NCI-H2081 (cell line): ENCODE measurements at places on chromosomes 11 and 22.

GRCh38 chr22:29758068-29758622, 8.7 kb downstream of the ZMAT5 start:
- no peak for DNase-seq

GRCh38 chr22:28232204-28232603, 313.1 kb upstream of the PITPNB start:
- DNase-seq = no peak

- no peak for DNase-seq
Observed at GRCh38 chr11:100316952-100317351, 370.1 kb upstream of the ARHGAP42 start.

DNA sequence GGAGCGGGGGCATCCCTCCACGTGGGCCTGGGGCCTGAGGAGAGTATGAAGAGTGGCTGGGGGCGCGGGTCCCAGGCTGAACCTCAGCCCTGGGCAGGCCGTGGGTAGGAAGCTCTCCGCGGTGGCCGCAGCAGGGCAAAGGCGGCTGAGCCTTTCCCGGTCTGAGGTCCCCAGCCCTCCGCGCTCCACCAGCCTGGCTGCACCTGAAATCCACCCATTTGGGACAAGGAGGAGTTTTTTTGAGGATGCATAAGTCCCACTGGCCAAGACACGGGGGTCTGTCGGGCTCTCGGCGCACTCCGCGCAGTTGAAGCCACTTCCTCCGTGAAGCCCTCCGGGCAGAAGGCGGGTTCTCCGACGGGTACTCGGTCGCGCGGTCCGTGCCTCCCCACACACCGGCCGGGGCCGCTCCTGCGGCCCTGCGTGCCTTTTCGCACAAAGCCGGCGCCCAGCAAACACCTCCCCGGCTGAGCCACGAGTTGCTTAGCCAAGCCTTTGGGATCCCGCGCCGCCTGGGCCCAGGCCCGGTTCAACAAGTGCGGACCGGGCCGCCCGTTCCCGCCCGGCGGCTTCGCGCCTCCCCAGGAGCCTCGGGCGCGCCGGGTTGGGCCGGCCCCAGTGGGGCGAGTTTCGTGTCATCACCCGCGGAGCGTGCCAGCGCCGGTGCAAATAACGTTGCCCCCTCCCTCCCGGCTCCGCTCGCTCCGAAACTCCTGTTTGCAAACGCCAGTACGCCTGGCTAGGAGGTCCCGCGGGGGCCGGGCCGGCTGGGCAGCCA, 666 bp upstream of the OVOL1 start:
- no peak for DNase-seq

DNA sequence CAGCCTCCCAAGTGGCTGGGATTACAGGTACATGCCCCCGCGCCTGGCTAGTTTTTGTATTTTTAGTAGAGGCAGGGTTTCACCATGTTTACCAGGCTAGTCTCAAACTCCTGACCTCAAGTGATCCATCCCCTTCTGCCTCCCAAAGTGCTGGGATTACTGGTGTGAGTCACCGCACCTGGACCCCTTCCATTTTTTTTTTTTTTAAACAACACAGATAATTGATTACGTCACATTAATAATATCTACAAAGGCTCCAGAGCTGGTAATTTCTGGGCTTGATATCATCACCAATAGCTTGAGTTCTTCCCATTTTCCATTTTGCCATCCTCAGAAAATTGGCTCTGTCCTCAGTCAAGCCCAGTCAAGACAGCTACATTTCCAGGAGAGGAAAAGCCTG, 7.2 kb downstream of the TTLL1 start:
- DNase-seq = no peak

DNA sequence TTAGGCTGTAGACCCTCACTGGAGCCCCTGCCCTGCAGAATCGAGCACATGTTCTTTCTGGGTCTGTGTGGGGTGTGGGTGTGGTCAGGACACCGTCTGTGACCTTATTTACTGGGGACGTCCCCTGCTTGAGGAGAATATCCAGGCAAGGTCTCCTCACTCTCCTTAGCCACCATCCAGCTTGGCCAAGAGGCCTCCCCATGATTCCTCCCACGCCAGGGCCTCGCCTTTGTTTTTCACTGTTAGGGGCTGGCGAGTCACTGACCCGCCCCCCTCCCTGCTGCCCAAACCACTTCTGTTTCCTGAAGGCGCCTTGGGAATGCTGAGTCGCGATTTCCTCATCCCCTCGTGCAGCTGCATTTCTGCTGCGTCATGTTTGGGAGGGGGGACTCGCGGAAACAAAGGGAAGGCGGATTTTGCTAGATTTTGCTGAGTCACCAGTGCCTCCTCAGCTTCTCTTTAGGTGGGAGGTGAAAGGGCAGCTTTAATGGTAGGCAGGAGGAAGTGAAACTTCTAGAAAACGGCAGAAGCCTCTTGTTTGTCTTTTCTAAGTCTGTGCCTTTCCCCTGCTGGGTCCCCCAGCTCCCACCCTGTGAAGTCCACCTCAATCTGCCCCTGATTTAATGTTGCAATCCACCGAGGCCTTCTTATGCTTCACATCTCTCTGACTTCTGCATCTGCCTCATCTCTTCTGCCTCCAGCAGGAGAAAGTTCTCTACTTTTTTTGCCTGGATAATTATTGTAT, 4.0 kb upstream of the HMOX1 start:
- no peak for DNase-seq

DNA sequence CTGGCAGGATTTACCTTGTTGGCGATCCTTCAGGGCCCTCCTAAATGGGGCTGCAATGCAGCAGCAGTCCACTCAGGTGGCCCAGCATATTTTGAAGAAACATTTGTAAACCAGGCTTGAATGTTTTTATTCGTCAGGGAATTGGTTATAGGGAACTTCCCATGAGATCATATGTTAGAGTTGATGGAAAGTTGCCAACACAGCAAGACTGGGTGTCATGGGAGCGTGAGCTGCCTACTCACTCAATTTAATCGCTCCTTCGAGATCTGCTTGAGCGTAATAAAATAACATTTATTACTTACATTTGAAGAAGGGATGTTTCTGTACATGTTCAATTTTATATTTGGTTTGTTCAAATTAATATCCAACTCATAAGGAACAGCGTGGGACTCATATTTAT, 19.4 kb downstream of the OR2AT4 start:
- DNase-seq = no peak

- DNase-seq = no peak
Observed at GRCh38 chr11:23315286-23315685, 455.0 kb upstream of the CCDC179 start.

DNA sequence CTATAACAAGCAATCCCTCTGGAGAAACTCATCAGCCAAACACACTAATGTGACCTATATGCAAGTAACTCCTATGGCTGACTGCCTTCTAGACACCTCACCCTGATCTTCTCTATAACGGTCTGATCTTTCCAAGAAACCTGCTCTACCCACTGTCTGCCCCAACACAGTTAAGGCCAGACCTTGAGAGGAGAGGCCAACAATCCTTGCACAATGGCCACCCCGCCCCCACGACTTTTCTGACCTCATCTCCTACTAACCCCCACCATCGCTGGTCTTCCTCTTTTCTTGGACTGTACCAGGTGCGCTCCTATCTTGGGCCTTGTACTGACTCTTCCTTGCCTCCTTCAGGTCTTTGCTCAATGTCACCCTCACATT, 12.5 kb downstream of the HIRA start:
- no peak for DNase-seq

DNA sequence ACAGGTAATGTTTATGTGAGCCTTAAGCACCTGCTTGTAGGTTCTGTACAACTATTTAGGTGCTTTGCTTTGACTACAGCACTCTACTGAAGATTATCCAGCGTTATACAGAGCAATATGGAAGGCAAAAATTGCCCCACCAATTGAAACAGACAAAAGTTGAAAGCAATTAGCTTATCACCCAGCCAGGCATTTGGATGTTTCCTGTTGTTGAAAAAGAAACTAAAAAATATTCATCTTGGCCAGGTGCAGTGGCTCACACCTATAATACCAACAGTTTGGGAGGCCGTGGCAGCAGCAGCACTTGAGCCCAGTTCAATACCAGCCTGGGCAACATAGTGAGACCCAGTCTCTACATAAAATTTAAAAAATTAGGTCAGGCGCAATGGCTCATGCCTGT, 18.5 kb downstream of the ATL3 start:
- DNase-seq = no peak

DNA sequence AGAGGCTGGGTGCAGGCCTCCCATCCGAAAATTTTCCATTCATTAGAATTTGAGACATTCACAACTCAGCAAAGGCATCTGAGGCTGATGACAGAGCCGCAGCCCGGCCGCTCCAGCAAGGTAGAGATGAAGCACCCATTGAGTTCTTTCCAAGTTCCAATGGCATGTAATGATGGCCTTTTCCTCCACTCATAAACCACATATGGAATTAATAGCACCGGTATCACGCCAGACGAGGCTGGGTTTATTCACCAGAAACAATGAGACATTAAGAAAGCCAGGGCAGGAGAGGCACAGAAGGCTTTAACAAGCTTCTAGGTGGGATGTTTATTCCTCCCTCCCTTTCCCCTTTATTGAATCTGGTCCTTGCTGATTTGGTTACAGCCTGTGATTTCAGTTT, 534.4 kb downstream of the MN1 start:
- DNase-seq = no peak

- DNase-seq = no peak
Observed at GRCh38 chr11:128250482-128250881, 336.9 kb downstream of the ETS1 start.

GRCh38 chr11:112210890-112211289, 15.3 kb upstream of the PTS start:
- DNase-seq = no peak

DNA sequence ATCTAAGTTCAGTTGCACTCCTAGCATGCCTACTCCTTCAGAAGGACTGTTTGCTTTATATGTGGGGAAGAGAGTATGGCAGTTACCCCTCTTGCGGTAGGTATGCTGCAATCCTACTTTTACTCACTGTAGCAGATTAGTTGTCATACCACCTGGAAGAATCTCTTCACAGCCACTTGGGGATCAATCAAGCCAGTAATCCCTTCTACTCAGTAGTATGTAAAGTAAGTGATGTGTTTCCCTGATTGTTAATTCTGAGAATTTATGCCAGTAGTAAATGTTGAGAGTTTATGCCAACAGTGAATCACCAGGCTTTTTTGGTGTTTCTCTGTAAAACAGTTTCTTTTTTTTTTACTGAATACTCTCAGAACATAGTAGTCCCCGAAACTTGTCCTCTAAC, 34.4 kb downstream of the PRMT3 start:
- DNase-seq = no peak

- no peak for DNase-seq
Observed at GRCh38 chr11:125016413-125016812, 46.7 kb upstream of the SLC37A2 start.

DNA sequence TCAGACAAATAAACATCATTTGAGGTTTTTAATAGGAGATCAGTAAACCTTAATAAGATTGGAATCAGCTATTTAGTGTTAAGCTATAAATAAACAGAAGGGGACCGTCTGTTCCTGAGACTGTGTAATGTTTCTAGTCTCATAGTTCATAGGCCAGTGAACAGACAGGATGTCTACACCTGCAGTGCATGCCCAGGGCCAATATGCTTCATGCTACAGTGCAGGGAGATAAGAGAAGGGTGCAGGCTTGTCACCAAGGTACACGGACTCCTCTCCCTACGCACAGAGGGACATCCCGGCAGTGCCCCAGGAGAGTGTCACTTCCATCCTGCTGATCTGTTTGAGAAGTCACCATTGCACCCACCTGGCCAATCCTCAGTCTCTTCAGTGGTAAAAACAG, 148.6 kb downstream of the OPCML start:
- DNase-seq = no peak

- no peak for DNase-seq
Observed at GRCh38 chr11:18765554-18765953, 26.0 kb downstream of the PTPN5 start.

DNA sequence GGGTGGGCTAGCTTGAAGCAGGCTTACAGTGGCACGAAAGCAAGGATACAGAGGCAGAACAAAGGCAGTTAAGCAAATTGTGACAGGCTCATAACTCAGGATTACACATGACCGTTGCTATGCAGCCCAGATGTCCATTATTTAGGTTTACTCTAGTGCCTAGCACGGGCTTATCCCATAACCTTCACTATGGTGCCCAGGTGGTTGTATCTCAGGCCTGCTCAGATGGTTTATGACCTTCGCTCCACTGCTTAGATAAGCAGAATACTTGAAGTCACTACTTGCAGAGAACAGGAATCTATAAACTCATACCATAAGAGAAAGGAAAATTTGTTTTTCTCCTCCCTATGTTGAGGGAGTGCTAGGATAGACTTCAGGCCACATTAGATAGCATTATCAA, 9.0 kb downstream of the OR6M1 start:
- DNase-seq = peak; percentile 11

DNA sequence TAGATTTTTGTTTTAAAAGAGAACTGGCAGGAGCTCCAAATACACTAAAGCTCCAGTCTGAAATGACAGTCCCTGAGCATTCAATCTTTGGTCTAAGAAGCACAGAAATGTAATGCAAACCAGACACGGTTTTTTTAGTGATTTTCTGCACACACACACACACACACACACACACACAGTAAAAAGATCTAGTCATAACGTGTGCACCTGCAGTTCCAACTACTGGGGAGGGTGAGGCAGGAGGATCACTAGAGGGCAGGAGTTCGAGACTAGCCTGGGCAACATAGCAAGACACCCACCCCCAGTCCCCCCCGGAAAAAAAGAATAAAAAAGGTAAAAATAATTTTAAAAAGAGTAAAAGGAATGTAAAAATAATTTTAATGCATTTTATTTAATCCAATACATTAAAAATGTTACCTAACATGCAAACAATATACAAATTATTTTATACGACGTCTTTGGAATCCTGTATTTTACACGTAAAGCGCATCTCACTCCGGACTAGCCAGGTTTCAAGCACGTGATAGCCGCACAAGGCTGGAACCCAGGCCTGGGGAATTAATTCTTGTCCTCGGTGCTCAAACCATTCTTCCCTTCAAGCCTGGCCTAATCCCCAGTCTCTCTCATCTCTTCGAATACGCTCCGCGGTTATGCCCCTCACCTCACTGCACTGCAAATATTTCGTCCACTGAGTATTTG, 762 bp upstream of the TBC1D22A start:
- DNase-seq = no peak

DNA sequence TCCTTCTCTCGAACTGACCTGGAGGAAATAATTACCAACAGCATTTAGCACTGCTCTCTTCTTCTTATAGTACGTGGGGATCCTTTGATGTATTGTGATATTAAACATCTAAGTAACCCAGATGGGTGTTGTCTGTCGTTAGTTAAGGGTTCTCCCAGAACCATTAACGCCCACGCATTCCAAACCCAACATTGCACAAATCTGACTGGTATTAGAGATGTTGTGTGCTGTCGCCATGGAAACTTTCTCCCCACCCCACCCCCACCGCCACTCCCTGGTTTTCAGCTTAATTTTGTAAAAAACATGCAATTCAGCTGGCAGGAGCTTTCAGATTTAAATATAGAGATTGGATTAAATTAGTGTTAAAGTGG, 1495.2 kb downstream of the TBC1D22A start:
- DNase-seq = no peak

GRCh38 chr11:64747961-64748665, 4.2 kb upstream of the RASGRP2 start:
- DNase-seq = no peak
